ENCODE measurements at places on chromosomes 7 and 10. TPM values are rescaled to one million over a fixed set of nuclear protein-coding genes. Genes with fewer than 3 reads are reported as not detected.
A peak's percentile ranks its signal among the peaks of the same experiment; 100 is the strongest.

- peak; percentile 5 for DNase-seq
Observed at GRCh38 chr10:110834629-110835301, 37.0 kb upstream of the PDCD4 start.

Gene TMEM236
- total RNA-seq: 0.06 TPM

Gene OPALIN
- total RNA-seq: not detected

- no peak for DNase-seq
Observed at GRCh38 chr10:70293169-70293843, 9.5 kb upstream of the NPFFR1 start.

DNA sequence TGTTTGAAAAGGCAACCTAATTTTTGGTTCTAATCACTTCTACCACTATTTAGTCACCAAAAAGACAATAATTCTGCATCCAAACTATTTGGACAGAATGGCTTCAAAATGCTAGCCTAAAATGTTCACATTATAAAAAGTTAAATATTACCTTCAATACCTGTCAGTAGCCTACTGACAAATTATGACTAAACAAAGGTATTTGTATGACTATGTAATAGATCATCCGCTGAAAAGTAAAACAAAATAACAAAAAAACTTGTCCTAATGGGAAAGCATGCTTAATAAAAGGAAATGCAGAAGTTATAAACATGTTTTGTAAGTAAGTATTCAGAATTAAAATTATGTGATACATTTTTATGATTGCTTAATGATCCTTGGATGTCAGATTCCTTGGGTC is 36.6 kb downstream of the CD36 start:
- DNase-seq: no peak

GRCh38 chr7:1314908-1315450 is 82.3 kb downstream of the UNCX start:
- no peak for DNase-seq

DNA sequence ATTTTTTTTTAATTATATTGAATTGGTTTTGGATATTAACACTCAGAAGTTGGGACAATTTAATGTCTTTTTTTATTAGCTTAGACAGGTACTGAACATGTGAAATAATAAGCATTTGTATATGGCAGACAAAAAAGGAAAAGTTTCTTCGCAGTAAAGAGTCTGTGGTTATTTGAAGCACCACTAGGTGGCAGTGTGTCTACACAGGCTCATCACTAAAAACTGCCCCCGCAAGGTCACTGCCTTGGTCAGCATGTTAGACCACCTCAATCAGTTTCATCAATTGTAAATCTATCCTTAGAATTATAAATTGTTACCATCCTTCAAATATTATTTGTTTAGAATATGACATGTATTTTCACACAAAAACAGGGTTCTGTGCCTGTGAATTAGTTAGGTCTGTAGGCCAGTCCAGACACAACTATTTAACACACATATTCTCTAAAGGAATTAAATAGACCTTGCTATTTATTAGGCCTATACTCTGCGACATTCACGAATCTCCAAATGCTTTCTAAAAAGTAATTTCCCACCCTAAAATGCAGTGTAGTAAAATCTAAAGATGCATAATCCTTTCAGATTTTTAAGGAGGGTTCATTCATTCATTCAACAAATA is 17.0 kb downstream of the PNLIPRP3 start:
- DNase-seq: peak; percentile 25
